ENCODE measurements at places on chromosomes 7 and 10.

DNA sequence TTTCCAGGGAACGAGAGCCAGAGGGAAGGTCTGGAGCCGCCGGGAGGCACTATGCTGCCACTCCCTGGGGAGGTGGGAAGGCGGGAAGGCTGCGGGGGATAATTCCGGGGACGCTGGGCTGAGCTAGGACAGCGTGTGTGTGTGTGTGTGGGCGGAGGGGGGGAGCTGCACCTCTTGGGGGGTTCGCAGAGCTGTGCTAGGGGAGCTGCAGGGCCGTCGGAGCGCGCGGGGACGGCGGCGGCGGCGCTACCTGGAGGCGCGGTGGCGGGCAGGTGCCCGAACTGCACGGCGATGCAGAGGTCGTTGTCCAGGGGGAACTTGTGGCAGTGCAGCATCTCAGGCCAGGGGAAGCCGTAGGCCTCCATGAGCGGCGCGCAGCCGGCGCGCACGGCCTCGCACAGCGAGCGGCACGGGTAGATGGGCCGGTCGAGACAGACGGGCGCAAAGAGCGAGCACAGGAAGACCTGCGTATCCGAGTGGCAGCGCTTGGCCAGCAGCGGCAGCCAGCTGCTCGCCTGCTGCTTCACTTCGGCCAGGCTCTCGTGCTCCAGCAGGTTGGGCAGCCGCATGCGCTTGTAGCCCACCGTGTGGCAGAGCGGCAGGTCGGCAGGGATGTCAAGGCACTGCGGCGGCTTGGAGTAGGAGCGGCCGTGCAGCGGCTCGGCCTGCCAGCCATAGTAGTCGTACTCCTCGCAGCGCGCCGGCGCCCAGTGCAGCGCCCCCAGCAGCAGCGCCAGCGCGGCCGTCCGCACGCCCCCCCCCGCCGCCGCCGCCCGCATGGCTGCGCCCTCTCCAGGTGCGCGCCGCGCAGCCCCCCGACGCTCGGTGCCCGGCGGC lies 526 bp downstream of the SFRP5 start:
- DNase-seq = no peak

- no peak for DNase-seq
Measured at GRCh38 chr7:158535079-158535478, 52.5 kb downstream of the PTPRN2 start.

DNA sequence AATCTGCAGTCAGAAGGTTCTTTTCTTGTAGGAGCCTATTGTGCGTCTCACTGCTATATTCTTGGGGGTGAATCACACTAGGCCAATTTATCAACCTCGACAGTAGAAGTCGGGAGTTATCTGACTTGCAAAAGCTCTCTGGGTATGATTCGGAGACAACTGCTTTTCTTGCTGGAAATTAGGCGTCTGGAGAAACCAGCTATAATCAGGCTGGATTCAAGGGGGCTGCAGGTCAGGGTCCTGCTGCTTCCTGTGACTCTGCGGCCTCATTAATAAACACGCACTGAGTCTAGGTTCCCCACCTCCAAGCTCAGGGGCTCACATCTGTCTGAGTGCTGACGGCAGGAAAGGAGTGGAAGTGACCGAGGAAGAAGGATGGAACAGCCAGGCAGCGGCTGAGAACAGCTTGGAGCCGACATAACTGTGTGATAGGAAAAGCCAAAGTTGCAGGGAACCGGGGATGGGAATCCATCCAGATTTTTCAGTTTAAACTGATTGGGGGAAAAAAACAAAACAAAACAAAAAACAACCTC lies 184.6 kb downstream of the FANK1 start:
- DNase-seq = no peak

DNA sequence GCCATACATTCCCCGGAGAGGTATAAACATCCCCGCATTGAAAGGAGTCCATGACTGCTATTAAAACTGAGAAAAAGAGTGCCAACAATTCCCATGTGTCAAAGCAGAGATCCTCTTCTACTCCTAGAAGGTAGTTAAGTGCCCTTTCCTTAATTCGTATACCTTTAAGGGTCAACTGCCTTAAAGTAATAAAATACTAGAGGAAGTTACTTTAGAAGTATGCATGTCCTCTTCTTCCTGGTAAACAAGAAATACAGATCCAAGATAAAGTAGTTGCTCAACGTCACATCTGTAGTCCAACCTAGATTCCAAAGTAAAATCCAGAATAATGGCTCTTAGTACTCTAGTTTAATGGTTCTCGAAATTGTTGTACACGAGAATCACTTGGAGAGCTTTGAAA lies 1.5 kb upstream of the TSPAN12 start:
- DNase-seq = no peak

- DNase-seq = no peak
Measured at GRCh38 chr10:43846187-43846680, 197.6 kb upstream of the ZNF32 start.

DNA sequence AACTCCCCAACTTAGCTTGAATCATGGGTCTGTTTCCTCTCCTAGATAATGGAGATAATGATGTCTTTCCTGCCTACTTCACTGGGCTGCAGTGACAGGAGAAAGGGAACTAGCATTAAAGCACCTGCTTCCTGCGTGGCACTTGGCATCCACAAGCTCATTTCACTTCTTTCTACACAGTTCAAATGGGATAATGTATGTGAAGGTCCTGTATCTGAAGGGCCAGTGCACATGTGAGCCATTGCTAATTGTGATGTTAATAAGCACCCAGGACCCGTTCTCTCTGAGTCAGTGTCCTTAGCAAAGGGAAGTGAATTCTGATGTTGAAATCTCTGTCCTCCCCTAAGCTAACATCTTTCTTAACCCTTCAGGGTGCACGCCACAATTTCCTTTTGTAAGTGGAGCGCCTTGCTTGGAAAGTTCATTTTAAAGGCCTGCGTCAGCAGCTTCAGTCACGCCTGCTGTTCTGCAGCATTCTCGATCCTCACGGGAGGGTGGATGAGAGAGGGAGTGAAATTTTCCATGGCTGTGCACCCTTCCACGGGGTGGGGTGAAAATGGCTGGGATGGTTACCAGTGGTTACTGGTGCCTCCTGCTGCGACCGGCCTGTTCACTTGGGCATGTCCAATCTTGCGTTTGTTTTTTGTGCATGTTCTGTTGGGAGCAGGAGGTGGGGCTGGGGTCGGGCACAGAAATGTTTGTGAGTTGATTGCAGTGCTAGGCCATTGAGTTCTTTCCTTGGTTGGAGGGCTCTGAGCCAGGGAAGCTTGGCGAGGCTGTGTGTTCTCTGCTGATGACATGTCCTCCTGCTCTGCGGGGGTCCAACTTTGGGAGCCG lies 59.2 kb downstream of the HK1 start:
- no peak for DNase-seq

GRCh38 chr10:95304463-95304862 lies 13.7 kb upstream of the PDLIM1 start:
- no peak for DNase-seq

DNA sequence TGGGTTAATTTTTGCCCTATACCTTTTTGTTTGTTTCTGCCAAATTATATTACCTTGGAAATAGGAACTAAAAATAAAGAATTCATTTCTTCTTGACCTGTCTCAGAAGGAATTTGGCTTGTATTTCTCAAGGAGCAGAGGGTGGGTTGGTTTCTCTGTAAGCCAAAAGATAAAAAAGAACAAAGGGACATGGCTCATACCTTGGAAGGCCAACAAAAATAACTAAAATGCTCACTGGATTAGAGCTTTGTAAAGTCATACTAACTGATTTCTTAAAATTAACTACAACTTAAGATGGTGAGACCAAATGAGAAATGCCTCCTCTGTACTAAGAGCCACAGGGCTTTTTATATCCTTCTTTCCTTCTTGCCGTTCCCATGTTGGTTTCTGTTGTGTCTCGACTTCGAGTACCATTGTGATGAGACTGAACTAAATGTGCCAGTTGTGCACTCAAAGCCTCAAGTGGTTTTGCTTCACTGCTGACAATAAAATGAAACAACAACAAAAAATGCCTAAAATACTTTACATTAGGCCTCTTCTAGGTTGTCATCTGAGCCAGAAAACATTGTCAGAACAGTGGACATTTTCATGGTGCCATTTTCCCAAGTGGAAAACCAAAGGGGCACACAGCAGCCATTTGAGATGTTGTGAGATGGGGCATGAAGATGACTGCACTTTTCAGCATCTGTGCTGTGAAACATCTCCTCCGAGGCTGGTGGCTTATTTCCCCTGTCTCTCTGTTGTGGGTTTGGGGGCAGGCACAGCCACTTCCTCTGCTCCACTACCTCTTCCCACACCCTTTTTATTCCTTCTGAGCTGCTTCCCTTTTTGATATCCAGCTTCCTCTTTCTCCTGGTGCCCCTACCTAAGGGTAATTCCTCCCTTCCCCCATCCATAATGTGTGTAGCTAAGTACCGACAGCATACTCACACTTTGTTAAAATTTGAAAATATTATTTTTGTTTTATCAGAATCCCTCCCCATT lies 51.8 kb upstream of the AGR3 start:
- DNase-seq = no peak

DNA sequence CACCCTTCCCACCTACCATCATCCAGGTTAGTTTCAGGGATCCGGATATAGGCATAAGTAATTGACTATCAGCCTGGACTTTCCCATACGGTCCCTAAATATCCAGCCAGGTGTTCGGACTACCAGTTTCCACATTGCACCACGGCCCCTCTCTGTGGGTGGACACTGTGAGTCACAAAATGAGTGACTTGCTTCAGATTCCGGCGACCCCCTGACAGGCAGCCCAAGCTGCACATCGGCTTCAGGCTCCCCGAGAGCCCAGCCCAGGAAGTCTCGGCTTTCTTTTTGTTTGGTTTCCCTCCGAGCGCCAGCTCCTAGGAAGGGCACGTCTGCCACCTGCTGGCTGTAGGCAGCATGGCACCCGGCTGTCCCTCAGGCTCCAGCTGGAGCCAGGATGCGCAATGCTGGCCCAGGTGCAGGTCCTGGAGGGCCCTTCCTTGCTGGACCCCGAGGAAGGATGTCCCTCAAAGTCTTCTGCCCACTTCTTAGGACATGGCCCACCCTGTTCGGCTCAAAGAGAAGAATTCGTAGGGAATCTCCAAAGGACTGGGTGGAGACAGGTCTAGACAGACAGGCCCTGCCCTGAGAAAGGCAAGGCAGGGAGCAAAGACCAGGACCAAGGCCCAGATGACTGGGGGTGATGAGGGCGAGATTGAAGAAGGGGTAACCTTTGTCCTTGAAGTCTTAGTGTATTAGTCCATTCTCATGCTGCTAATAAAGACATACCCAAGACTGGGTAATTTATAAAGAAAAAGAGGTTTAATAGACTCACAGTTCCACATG lies 10.6 kb downstream of the HABP2 start:
- DNase-seq = no peak

DNA sequence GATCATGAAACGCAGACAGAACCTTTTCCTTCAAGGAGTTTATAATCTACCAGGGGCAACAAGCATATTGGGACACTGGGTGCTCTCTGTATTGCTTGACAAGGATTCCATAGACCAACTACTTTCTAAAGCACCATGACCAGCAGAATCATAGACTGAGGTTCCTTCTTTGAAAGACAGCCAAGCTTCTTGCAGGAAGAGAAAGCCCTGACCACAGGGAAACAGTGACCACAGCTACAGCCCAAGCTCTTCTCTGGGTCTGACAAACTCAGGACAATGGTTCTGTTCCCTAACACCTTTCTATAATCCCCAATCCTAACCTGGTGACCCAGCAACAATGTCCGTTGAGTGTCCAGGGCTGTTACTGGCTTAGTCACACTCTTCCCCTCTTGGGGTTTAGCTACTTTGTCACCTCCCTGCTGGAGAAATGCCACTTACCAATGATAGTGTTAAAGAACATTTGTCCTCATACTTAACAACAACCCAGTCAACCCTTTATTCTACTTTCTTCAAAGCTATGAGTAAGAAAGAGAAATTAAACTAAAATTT lies 155.7 kb downstream of the JAZF1 start:
- no peak for DNase-seq

GRCh38 chr7:93016681-93017381 lies 100.9 kb downstream of the SAMD9 start:
- DNase-seq = no peak

- DNase-seq = no peak
Measured at GRCh38 chr10:121076776-121077715, 225.9 kb downstream of the WDR11 start.

DNA sequence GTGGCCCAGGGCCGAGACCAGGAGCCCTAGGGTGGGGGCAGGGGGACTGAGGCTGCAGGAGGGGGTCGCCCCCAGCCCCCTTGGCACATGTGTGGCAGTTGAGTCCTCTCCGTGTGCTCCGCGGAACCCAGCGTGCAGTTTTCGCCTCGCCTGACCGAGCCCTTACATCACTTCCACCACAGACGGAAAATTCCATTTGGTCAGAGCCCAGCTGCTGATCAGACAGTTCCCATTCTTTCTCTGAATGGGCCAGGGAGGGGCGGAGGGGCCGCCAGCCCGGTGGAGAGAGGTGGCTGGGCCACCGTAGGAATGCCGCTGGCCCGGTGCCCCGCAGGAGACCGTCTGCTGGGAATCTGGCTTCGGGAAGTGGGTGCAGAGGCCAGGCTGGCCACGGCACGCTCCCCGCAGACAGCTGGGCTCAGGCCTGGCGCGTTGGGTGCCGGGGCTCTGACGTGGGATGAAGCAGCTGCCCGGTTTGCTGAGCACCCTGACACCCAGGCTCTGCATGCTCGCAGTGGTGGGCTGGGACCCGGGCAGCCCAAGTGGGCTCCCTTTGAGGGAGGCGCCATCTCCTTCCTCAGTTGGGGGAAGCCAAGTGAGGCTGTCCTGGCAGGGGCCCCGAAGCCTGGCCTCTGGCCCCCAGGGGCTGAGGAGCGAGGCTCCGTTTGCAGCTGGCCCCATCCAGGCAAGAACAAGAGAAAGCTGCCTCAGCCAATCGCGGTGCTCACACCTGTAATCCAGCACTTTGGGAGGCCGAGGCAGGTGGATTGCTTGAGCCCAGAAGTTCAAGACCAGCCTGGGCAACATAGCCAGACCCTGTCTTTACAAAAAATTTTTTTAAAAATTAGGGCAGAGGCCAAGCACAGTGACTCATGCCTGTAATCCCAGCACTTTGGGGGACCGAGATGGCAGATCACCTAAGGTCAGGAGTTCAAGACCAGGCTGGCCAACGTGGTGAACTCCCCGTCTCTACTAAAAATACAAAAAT lies 9.9 kb downstream of the TTYH3 start:
- no peak for DNase-seq

DNA sequence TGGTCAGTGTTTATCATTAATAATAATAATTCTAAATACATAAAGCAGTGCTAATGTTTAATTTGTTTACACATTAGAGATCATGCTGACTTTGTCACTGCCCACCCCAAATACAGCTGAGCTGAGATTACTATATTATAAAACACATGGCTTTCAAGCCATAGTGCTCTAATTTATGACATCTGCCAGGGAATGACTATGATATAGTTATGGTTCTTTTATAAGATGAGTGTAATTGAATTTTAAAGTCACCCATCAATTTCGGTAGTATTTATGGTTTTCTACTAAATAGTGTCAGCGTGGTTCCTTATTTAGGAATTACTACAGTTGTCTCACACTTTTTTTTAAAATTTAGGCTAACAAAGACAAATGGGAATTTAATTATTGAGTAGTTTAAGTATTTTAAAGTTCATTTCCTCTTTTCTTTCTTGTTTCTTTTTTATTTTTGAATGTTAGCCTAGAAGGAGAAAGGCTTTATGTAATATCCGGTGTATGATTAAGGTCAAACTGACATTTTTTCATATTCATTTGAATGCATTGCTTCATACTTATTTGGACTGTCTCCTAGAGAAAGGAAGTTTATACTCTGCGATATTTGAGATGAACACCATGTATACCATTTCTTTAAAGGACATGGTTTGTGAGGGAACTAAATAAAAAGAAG lies 3.9 kb downstream of the CDK14 start:
- no peak for DNase-seq

All from activated CD8-positive, alpha-beta memory T cell treated with anti-CD3 and anti-CD28 coated beads for 1 hour (primary cell).